ENCODE measurements at places on chromosomes 16 and 17.

GRCh38 chr17:15262291-15263205 is 2.6 kb downstream of the PMP22 start:
- DNase-seq, result no peak

- no peak for DNase-seq
Observed at GRCh38 chr17:38659415-38659814, 15.3 kb downstream of the EPOP start.

DNA sequence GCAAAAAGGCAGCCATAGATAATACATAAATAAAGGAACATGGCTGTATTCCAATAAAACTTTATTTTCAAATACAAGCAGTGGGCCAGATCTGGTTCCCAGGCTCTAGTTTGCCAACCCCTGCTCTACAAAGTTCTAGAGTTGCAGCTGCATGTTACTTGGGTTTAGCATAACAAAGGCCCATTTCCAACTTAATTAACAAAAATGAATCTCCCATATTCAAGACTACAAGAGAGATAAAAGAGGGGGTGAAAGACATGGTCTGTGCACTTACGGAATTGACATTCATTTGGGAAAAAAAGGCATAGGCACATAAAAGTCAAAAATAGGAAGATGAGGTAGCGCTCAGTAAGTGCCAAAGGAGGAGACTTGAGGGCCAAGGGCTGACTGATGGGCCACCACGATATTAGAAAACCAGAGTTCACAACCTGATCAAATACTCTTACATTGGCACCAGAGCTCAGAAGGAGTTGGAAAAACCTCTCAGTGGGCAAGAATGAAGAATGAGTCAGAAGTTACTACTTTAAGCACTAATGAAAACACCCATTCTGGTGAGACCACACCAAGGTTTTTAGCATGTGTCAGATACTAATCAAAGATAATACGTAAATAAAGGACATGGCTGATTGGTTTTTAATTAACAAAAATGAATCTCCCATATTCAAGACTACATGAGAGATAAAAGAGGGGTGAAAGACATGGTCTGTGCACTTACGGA is 164.0 kb downstream of the VPS53 start:
- DNase-seq, result no peak

- DNase-seq, result no peak
Observed at GRCh38 chr17:5329784-5330557, 47.9 kb downstream of the RABEP1 start.

GRCh38 chr16:84380405-84380804 is 12.1 kb downstream of the ATP2C2 start:
- no peak for DNase-seq

- peak; percentile 60 for DNase-seq
Observed at GRCh38 chr17:74981979-74982662, 5.3 kb upstream of the CDR2L start.

DNA sequence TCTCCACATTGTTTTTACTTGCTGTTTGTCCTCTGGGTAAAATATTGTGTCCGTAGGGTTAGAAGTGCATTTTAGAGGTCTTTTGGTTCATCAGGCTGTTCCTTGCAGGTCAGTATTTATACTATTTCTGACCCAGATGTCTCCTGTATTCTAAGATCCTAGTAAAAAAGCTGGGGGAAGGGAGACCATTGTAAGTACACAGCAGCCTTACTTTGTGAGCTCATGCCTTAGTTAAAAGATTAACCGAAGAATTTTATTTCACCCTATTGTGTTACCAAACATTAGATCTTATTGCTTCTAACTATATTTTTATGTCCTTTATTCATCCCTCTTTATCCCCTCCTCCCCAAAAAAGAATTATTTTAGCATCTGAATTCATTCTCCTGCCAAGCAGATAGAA is 444.1 kb upstream of the RBFOX1 start:
- no peak for DNase-seq

DNA sequence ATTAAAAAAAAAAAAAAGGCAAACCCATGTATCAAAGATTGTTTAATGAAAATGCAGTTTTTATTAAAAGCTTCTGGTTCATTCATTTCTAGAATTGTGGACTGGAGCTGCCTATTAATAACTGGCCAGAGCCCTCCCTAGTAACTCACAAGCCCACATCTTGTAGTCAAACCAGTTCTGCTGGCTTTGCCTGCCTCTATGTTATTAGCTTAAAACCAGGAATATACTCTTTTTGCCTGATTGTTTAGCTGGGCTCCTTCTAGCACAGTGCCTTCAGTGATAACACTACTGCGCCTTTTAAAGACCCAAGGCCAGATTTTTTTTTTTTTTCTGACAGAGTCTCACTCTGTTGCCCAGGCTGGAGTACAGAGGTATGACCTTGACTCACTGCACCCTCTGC is 26.0 kb downstream of the TAC4 start:
- DNase-seq, result peak; percentile 82

GRCh38 chr17:9121186-9121820 is 100.0 kb downstream of the NTN1 start:
- DNase-seq, result no peak

DNA sequence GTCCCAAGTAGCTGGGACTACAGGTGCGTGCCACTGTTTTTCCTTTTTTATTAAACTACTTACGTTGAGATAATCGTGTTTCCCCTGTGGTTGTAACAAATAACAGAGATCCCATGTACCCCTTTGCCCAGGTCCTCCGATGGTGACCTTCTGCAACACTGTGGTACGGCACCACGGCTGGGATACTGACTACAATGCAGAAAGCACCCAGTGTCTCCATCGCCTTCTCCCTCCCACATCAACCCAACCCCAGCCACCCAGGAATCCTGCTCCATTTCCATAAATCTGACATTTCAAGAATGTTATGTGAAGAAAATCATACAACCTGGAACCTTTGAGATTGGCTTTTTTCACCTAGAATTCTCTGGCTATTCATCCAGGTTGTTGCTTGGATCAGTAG is 22.1 kb downstream of the MPRIP start:
- DNase-seq, result no peak

DNA sequence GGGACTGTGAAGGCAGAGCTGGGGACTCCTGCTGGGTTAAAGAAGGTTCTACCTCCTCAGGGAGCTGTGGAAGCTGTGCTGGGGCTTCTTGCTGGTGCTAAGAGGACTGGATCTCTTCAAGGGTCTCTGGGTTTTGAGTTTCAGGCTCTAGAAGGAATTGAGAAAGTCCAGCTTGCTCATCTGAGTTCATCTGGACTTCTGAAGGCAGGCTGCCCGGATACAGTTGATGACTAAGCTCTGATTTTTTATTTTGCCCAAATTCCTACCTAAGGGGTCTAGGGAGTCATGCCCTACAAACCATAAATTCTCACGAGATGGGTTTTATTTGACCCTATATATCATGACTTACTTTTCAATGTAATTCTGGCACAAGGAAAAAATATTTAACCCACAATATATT is 46.8 kb upstream of the TMEM97 start:
- DNase-seq, result no peak

Data from HT-29 (cell line).